ENCODE measurements at places on chromosomes 16 and 17. TPM values are rescaled to one million over a fixed set of nuclear protein-coding genes. Genes with fewer than 3 reads are reported as not detected.

SGSH gene
- polyA plus RNA-seq = 96.5 TPM

CEP295NL gene
- 0.31 TPM for polyA plus RNA-seq

NLRC5 gene
- 6.5 TPM for polyA plus RNA-seq

HBQ1 gene
- polyA plus RNA-seq = 5.2 TPM

NPIPB8 gene
- not detected for polyA plus RNA-seq

Data from SK-N-SH (cell line).